Stimulated activated CD8-positive, alpha-beta memory T cell treated with anti-CD3 and anti-CD28 coated beads, Interleukin-2, amount 100 ng/mL, for 1 hour (primary cell): ENCODE measurements at places on chromosomes 6 and 20.

GRCh38 chr20:2108987-2109386 is 7.4 kb downstream of the STK35 start:
- no peak for DNase-seq

DNA sequence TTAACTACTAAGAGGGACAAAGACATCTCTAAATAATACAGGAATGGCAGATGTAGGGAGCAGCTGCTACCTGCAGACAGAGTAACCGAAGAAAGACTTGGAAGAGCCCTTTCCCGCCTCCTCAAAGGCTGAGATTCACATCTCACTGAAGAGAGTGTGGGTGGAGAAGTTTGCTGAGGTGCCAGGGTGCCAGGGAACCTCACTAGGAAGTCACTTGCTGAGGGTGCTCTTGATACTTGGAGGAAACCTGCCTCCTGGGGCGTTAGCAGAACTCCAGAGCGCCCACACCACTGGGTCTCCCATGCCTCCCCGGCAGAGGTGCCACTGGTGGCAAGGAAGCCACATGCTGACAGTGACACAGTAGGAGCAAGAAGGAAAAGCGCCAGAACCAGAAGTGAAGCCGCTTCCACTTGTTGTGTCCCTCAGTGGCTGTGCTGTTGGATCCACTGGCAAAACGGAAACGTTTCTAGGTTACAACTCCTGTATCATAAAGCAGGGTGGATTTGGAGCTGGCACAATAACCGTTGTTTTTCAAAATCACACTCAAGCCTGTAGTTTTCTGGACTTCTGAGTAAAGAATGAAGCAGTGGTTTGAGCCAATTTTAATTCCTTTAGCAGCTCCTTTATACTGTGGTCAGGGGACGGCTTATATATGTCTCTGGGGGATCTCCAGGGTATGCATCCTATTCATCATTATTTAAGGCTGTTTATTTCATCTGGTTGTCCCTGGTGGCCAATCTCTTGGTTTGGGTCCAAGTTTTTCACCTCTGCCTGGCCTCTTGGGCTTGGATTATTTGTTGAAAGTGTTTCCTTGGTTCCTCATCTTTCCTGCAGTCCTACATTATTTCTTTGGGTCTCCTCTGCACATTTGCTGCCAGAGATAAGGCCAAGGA is 64.5 kb downstream of the CDC5L start:
- DNase-seq = no peak

GRCh38 chr6:157464653-157465535 is 83.9 kb downstream of the ZDHHC14 start:
- no peak for DNase-seq

DNA sequence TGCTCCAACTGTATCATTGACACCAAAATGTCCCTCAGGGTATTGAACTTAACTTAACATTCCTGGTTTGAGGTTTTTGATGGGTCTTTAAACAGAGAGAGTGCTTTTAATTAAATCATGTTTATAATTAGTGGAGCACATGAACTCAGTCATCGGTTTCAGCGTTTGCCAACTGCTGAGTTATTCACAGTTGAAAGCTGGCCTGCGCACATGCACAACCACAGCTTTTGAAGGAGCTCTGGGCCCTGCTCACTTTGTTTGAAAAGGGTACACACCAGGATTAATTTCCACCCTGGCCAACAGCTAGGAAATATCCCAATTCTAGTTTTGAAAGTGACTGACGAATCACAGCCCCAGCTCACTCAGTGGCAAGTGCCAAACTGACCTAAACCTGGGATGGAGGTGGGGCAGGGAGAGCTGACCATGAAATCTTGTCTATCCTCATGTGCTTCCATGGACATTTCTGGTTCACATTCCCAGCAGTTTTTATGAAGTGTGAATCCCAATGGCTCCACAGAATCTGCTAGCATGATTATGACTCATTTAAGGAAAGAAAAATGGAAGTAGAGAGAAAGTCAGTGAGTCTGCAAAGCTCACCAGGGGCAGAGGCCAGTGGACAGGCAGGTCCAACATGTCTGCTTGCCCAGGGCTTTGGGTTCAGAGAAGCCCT is 247.8 kb downstream of the FNDC1 start:
- no peak for DNase-seq

GRCh38 chr20:4805663-4806449 is 84.1 kb downstream of the PRND start:
- no peak for DNase-seq

- no peak for DNase-seq
These were observed 27.4 kb downstream of the TRPC4AP start for GRCh38 chr20:35065181-35065580.
